Right forelimb (tissue), 1 donor: ENCODE measurements at places on chromosomes 12 and 14.
A peak's percentile ranks its signal among the peaks of the same experiment; 100 is the strongest.

DNA sequence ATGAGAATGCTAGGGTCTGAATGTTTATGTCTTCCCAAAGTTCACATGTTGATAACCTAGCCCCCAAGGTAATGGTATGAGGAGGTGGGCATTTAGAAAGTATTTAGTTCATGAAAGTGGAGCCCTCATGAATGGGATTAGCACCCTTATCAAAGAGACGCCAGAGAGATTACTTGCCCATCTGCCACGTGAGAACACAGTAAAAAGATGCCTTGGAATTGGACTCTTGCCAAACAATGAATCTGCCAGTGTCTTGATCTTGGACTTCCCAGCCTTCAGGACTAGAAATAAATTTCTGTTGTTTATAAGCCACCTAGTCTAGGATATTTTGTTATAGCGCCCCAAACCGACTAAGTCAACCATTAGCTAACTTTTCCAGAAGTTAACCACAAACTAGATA lies 92.0 kb upstream of the SLC38A4 start:
- DNase-seq: no peak

DNA sequence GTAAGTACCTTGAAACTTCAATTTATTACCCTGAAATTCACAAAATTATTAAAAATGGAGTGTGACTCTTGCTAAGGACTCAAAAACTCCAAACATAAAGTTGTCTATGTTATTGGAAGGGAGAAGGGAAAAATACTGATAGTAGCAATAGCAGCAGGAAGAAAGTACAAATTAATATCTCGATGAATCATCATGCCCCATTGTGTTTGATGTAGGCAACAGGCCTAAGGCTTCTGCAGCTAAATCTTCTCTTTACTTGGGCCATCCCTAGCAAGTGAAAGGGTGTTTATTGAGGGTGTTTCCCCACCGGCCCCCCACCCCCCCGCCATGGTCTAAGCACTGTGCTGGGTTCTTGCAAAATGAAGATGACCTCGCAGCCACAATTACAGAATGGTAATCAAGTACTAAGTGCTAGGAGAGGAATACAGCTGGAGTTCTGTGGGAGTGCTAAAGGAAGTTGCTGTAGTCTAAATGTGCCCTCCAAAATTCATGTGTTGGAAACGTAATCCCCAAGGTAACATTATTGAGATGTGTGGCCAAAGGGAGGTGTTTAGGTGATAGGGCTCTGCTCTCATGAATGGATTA lies 76.5 kb downstream of the SNAPC1 start:
- no peak for DNase-seq

DNA sequence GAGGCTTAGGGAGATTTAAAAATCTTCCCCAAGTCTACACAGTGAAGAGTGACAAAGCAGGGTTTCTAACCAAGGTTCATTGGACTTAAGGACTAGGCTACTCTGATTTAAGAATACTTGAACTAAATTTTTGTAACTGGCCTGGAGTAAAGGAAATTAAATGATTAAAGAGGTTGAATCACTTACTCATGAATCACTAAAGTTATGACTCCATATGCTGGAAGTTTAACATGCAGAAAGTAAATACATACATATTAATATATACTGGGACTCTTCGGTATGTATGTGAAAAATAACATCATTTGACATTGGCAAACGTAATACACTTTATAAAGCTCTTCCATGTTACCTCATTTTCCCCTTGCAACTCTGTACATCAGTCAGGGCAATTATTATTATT lies 322.9 kb downstream of the KCNH5 start:
- no peak for DNase-seq

- peak; percentile 61 for DNase-seq
These were observed 34.1 kb upstream of the FZD10 start for GRCh38 chr12:130127912-130128789.

DNA sequence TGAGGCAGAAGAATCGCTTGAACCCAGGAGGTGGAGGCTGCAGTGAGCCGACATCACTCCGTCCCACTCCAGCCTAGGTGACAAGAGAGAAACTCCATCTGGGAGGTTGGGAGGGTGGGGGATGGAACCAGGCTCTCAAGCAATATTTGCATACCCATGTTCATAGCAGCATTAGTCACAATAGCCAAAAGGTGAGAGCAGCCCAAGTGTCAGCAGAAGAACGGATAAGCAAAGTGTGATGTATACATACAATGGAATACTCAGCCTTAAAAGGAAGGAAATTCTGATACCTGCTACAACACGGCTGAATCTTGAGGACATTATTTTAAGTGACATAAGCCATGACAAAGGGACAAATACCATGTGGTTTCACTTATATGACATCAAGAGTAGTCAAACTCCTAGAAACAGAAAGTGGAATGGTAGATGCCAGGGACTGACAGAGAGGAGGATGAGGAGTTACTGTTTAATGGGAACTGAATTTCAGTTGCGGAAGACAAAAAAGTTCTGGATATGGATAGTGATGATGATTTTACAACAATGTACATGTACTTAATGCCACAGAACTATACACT lies 11.6 kb downstream of the DAD1 start:
- DNase-seq: no peak

DNA sequence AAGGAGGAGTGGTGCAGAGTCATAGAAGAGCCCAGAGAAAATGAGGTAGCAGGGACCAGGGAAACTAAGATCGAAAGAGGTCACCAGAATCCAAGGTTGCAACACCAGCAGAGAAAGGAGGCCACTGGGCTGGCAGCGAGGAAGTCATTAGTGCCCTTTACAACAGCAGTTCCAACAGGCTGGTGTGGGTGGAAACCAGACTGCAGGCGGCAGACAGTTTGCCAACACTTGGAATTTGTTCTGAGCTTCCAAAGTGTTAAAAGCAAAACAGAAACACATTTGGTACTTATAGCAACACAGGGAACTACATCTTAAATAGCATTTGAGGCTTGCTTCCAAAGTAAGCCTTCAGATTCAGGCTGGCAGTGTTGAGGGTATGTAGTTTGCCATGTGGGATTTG lies 95.2 kb upstream of the PWP1 start:
- DNase-seq: no peak

DNA sequence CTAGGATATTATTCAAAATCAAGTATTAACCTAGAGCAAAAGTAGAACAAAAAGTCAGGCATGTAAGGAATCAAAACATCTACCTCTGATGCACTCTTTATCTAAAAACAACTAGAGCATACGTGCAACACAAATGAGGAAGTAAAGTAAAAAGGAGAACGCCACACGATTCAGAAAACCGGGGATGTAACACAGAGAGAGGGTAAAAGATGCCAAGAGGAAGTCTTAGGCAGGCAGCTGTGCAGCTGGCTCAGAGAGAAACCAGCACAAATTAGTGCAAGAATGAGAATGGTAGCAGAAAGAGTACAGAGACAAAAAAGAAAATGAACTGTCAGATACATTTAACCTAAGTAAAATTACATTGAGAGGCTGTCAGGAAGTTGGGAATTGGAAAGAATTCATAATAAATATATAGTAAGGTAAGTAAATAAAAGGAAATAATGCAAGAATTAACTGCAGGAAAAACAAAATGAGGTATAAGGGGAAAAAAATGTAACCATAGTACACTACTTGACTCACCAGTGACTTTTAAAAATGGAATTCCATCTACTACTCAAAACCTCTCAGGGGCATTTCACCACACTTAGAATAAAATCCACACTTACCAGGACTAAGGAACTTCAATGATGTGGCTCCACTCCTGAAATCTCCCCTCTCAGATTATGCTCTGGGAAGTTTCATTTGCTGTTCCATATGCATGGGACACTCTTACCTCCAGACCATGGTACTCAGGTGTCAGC lies 17.1 kb downstream of the BCAT1 start:
- no peak for DNase-seq

DNA sequence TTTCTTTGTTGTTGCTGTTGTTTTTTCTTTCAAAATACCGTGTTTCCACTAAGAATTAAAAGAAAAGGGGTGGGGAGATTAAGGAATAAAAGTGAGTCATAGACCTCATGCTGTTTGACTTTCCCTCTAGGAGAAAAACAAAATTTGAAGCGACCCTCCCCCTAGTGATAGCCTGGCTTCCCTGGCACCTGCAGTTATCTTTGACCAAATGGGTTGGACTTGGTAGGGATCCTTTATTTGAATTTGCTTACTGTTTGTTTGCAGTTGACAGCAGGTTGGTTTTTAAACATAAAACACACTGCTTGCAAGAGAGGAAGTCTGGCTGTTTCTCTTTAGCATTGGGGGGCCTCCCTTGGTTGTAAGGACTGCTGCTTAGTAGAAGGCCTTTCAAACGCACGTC lies 14.0 kb downstream of the OTX2 start:
- no peak for DNase-seq

DNA sequence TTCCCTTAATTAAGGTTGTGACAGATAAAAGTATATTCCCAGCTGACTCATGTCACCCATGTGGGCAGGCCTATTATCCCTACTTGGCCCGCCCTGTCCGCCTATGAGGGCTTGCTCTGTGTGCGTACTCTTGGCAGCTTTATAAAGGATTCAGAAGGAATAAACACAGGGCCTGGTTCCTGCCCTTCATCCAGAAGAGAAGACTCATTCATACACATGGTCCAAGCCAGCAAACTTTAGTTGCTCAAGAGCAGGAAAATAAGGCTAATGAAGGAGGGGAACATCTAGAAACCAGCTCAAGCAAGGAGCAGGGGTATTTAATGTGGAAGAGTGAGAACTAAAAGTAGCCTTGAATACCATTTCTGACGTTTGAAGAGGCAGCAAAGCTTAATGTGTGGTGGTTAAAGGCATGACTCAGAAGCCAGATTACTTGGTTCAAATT lies 141.9 kb downstream of the CRADD start:
- no peak for DNase-seq

GRCh38 chr14:79568594-79568993 lies 642.7 kb downstream of the DIO2 start:
- no peak for DNase-seq

- no peak for DNase-seq
These were observed 37.8 kb downstream of the PAH start for GRCh38 chr12:102879144-102879763.
